Activated T-cell treated with anti-CD3 and anti-CD28 coated beads, Interleukin-2, amount 50 U/mL, for 72 hours (primary cell): ENCODE measurements at places on chromosomes 2 and 18. TPM values are rescaled to one million over a fixed set of nuclear protein-coding genes. Genes with fewer than 3 reads are reported as not detected.
A peak's percentile ranks its signal among the peaks of the same experiment; 100 is the strongest.

- no peak for DNase-seq
These were observed 306.7 kb upstream of the MMADHC start for GRCh38 chr2:149894226-149894625.

- DNase-seq, result no peak
These were observed 133.1 kb downstream of the SH3RF3 start for GRCh38 chr2:109261906-109262631.

GRCh38 chr2:102509749-102510148 lies 36.7 kb downstream of the SLC9A4 start:
- peak; percentile 8 for DNase-seq

GRCh38 chr2:231161877-231162329 lies 36.5 kb upstream of the ARMC9 start:
- DNase-seq, result no peak

GRCh38 chr2:29475499-29475898 lies 360.3 kb downstream of the CLIP4 start:
- no peak for DNase-seq

GRCh38 chr2:69926849-69927515 lies 12.1 kb downstream of the MXD1 start:
- no peak for DNase-seq

- DNase-seq, result no peak
These were observed 41.7 kb downstream of the TEX44 start for GRCh38 chr2:231634412-231634811.

GRCh38 chr2:214378455-214379103 lies 32.3 kb upstream of the VWC2L start:
- no peak for DNase-seq

- DNase-seq, result no peak
These were observed 29.5 kb downstream of the COL5A2 start for GRCh38 chr2:189150033-189150432.

DNA sequence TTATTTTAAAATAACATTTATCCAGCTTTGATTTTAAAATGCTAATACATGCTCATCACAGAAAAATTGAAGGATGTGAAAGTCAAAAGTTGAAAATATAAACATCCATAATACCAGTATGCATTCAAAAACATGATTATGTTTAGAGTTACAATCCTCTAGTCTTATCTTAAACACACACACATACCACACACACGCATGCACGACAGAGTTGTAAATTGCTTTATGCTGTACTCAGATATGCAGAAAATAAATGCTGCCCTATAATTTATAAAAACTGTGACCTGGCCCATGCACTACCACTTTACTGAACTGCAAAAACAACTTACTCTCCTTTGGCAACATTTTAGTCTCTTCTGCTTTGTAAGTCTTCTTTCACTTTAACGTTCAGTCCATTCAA lies 793.0 kb upstream of the FANCL start:
- no peak for DNase-seq

- DNase-seq, result no peak
These were observed 108.5 kb downstream of the RAPGEF4 start for GRCh38 chr2:172843902-172844715.

- no peak for DNase-seq
These were observed 250.1 kb upstream of the DPP10 start for GRCh38 chr2:114192362-114192761.

- DNase-seq, result no peak
These were observed 40.7 kb downstream of the TMEM163 start for GRCh38 chr2:134677856-134678756.

- DNase-seq, result no peak
These were observed 59.0 kb upstream of the ODC1 start for GRCh38 chr2:10507106-10507505.

GLI2 gene
- total RNA-seq, result not detected

NEU4 gene
- total RNA-seq, result 0.37 TPM

SPP2 gene
- total RNA-seq, result not detected

POTEF gene
- total RNA-seq, result not detected

NEURL3 gene
- total RNA-seq, result 4.4 TPM

PRKAG3 gene
- not detected for total RNA-seq

SCN1A gene
- not detected for total RNA-seq

COL4A4 gene
- total RNA-seq, result 0.16 TPM

TSPYL6 gene
- total RNA-seq, result not detected
